ENCODE measurements at places on chromosomes 12 and 14.

DNA sequence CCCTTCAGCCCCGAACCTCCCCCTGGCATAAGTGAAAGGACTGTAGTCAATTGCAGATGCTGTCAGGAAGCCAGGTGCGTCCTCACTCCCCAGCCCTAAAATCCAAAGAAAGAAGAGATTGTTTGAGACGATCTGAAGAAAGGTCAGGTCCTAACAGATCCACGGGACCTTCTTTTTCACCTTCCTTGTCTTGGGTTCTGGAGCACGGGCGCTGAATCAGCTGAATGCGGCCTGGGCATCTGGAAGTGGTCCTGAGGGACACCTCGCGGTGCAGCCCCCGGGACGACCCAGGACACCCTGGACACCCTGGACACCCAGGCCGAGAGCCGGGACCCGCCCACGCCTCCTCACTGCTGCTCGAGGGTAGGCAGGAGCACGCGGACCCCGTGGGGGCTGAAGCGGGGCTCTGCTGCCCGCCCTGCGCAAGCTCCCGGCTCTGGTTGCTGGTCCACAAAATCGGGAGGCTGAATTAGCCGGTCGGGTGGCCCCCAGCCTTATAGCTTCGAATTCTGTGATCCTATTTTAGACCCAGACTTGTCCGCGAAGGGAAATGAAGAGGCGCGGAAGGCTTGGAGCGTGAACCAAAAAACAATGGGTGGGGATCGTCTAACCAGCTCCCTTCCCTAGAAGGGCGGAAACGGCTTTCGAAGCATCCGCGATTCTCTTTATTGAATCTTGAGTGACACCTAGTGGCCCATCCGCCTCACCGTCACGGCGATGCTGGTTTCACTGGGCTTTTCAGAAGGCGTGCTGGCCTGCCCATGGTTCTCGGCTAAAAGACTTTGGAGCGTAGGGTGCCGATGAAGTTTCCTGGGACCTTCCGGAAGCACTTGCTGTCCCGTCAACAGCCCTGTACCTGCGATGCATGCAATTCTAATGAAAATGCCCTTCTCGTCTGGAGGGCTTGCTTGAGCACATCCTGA, 46.4 kb upstream of the PLXNC1 start:
- DNase-seq: peak; percentile 56

- DNase-seq: no peak
Measured at GRCh38 chr14:81144824-81145603, 75.7 kb downstream of the GTF2A1 start.

- DNase-seq: no peak
Measured at GRCh38 chr12:123076604-123077297, 74.1 kb downstream of the PITPNM2 start.

DNA sequence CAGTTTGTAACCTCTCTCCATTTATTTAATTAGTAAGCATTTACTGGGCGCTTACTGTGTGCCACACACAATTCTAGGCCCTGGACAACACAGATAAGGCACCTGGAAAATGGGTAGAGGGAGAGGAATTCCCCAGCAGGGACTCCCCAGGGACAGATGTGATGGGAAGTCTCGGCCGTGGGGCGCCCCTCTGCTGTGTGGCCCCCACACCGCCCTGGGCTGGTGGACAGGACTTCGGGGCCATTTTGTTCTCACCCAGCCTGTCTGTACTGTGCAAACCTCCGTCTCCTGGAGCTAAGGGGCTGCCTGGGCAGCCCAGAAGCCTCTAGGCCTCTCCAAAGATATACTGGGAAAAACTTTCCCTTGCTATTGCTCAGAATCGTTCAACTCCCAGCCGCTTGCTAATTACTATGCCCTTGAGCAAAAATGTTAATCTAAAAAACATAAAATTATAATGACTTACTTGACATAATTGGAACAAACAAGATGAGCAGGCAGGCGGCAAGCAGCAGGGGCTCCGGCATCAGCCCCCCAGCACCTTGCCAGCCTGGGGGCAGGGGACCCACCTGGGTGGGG, 64.4 kb upstream of the NCOR2 start:
- DNase-seq: no peak

DNA sequence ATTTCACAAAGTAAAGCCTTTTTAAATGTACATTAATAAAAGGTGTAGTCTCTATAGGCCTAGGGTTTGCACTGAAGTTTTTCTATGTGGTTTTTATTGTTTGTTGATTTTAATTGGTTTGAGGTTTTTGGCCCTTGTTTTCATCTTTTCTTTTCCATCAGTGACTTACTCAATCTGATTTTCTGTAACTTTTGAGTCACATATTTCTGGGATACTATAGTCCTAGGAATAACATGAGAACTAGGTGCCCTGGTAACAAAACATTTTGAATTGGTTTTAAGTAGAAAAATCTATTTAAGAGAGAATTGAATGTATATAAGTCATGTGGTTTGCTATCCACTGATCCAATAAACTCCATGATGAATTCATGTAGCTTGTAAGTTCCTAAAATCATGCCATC, 311.9 kb downstream of the CEP128 start:
- DNase-seq: no peak
